ENCODE measurements at places on chromosomes 1 and 21.

DNA sequence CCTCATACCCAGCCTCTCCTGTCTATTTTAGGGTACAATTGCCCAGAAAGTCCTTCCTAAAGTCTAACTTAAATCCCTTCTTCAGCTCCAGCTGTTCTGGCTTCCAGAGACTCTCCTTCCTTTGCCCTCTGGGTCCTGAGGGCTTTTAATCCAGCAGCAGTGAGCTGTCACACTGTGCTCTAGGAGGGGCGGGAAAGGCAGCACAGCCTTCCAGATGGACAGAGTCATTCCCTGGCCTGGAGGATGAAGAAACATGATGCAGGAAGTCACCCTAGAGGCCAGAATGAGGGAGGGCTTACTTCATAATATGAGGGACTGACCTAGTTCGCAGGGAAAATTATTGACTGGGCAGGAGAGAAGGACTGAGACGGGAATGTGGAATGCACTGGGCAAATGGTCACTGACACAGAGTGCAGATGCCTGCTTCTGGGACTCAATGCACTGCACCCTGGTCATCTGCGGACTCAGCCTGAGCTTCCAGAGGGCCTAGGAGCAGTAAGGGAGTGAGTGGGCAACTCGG, 1.3 kb downstream of the SH2D2A start:
- no peak for DNase-seq

- DNase-seq = no peak
These were observed 127.6 kb upstream of the VAMP3 start for GRCh38 chr1:7643530-7643929.

GRCh38 chr1:20847611-20848080, 60.5 kb upstream of the HP1BP3 start:
- no peak for DNase-seq

- DNase-seq = no peak
These were observed 11.0 kb upstream of the PGD start for GRCh38 chr1:10387677-10388386.

GRCh38 chr1:151992303-151993083, 1.2 kb downstream of the S100A10 start:
- peak; percentile 36 for DNase-seq

- DNase-seq = no peak
These were observed 50.2 kb downstream of the KCNJ6 start for GRCh38 chr21:37866027-37866426.

- DNase-seq = no peak
These were observed 122.6 kb upstream of the C1orf174 start for GRCh38 chr1:4022715-4023114.

DNA sequence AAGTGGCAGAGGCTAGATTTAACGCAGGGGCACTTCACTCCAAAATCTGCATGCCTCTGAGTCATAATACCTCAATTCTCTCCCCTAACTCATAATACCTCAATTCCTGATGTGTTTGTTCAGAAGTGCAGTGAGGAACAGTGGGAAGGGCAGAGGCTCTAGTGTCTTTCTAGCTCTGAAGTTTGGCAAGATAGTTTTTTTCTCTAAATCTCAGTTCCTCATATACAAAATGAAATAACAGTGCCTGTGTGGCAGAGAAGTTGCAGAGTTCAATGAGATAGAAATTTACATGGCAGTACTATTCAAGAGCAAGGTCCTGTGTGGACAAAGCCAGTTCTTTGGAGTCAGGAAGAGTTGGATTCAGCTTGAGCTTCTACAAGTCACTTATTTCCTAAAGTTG, 9.8 kb downstream of the JUN start:
- no peak for DNase-seq

- DNase-seq = no peak
These were observed at the start of gene MIXL1 for GRCh38 chr1:226223157-226223785. TSS of gene MIXL1 (plus strand) at chr1:226223664. CDS start at chr1:226223682, 18 bp downstream.

- no peak for DNase-seq
These were observed 24.2 kb downstream of the SLC5A9 start for GRCh38 chr1:48246727-48247126.

GRCh38 chr21:35925497-35925896, 134.8 kb downstream of the SETD4 start:
- no peak for DNase-seq

DNA sequence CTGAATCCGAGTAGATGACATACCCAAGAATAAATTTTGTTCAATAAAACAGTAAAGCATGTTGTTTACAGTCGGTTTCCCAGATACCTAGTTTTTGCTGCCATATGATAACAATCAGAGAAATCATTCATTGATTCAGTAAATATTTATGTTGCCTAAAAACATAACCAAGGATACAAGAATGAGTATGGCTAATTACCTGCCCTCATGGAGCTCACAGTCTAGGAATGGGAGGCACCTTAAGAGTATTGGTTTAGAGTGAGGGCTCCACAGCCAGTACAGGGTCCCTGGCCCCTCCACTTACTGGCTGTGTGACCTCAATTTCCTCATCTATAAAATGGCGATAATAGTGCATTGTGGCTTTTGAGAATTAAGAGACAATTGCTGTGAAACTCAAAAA, 921 bp downstream of the ATP5PB start:
- DNase-seq = no peak

- DNase-seq = no peak
These were observed 3.2 kb upstream of the CHAF1B start for GRCh38 chr21:36381841-36382589.

GRCh38 chr1:194069168-194069830, 882.9 kb upstream of the B3GALT2 start:
- DNase-seq = no peak

DNA sequence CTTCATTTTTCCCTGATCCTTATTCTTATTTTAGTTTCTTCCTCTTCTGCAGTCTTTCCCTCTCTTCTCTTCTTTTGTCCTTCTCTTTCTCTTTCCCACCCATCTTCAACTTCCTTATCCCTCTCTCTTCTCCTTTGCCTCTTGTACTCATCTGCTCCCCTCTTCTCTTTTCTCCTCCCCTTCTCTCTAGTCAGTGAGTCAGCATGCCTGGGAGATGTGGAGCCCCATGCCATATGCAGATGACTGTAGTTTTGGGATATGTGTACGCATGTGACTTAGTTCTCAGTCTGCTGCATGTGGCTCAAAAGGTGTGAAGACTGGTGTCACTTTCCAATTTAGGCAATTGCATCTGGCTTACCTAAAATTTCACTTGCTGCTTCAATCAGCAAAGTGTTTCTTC, 10.4 kb downstream of the DNAJC6 start:
- no peak for DNase-seq

DNA sequence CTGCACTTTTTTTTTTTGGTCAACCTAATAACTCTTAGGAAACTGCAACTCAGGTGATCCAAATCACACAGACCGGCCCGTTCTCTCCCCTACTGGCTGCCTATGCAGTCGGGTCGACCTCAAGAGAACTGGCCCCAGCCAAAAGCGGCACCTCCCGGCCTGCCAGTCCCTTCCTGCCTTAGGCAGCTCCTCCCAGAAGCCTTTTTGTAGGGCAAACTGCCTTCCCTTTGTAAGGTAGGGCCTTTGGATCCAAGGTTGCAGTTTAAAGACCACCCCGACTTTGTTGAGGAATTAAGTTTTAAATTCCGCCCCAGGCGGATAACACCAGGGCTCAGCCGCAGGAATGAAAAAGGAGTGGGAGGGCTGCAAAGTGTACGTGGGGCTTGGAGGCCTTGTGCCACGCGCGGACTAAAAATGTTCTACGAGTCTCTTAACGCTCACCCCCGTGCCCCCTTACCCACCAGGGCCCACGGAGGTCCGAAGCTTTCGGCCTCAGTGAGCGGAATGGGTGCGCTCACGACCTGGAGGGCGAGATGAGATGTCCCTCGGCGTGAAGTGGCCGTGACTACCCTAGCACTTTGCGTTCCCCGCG, 642 bp upstream of the ST3GAL3 start:
- DNase-seq = no peak

DNA sequence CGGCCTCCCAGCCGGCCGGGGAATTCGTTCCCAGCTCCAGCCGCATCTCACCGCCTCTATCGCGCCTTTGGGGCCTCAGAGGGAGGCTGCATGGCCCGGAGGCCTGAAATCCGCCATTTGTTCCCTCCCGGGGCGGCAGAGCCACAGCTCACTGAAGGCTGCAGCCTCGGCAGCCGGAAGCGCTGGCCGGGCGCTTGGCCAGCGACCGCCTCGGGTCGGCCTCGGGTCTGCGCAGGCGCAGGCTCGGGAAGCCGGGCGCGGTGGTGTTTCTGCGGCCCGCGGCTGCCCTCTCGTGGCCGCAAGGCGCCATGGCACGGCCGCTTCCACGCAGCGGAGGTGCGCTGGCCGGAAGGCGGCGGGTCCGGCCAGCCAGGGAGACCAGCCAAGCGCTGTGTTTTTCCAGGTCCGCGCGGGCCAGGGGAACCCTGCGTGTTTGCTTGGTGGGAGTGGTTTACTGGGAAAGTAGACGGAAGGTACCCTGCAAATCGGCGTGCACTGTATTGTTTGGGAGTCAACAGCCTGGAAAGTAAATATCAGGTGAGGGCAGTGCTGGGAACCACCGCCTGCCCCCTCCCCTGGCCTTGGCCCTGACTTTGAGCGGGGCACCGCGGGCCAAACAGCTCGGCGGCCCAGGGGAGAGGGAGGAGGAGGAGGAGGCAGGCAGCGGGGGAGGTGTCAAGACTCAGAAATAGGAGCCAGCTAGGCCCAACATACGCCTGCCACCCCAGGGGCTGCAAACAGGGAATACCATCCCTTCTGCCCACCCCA, 52.7 kb upstream of the CD34 start:
- peak; percentile 39 for DNase-seq

GRCh38 chr1:231678011-231678432, 51.4 kb downstream of the DISC1 start:
- DNase-seq = no peak

DNA sequence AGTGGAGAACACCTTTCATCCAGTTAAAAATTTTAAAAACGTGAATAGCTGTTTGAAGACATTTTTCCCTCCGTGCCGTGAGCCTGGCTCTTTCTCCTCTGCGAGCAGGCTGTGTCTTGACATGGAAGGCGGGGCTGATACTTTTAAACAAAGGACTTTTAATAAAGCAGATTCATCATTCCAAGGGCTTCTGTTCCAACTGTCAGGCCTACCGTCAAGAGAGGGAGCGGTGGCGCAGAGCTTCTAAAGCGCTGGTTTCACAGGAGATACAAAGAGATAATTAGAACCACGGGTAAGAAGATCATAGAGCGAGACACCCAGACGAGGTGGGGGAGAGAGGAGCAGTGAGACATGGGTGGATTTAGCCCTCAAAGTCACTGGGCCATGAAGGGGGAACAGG, 247.4 kb upstream of the C1orf174 start:
- DNase-seq = no peak

DNA sequence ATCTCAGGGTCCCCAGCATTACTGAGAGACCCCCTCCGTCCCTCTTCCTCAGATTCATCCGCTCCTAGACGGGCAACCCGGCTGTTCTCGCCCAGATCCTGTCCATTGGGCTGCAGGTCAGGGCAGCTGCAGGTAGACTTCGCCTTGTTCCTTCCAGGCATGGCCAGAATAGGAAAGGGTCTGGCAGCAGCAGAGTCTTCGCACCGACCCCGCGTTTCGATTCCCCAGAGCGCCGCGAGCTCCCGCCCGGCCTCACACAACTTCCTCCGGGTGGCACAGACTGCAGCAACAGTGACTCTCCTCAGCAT, 265 bp downstream of the NRDC start:
- no peak for DNase-seq

DNA sequence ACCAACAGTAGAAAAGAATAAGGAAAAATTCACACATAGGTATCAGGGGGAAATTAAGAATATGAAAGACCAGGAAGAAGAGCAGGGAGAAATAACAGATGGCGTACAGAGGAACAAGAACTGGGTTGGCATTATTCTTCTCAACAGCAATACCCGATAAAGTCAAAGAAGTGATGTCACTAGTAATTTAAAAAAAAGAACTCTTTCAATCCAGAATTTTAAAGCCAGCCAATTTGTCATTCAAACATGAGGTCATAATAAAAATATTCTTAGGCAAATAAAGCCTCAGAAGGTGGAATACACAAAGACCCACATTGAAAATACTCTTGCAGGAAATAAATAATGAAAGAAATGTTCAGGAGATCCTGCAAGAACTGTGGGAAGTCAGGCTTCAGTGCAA, 8.8 kb downstream of the NCMAP start:
- DNase-seq = no peak

- no peak for DNase-seq
These were observed 643.0 kb upstream of the ADGRL2 start for GRCh38 chr1:81157686-81158085.
